ENCODE measurements at places on chromosomes 3 and 15. TPM values are rescaled to one million over a fixed set of nuclear protein-coding genes. Genes with fewer than 3 reads are reported as not detected.

Gene TMEM158
- 0.54 TPM for total RNA-seq

Gene UBA7
- total RNA-seq, result 256 TPM

GRCh38 chr3:94071713-94072284 is 8.9 kb downstream of the NSUN3 start:
- peak; percentile 36 for DNase-seq
- H3K27ac ChIP-seq, result no peak overlapping the region
- peaks cover 57% of the 10 kb centered on the region for H3K36me3 ChIP-seq
- H3K27me3 ChIP-seq, result no peaks in the 10 kb centered on the region

- peak overlapping the region; percentile 84 for H3K27ac ChIP-seq
- H3K27me3 ChIP-seq, result no peaks in the 10 kb centered on the region
- peaks cover 2% of the 10 kb centered on the region for H3K36me3 ChIP-seq
- H3K4me1 ChIP-seq, result peaks cover 55% of the 10 kb centered on the region
- no peak overlapping the region for H3K4me3 ChIP-seq
Measured at GRCh38 chr3:42746455-42747450, 26.3 kb downstream of the CCDC13 start.
